ENCODE measurements at places on chromosomes 5 and 9. TPM values are rescaled to one million over a fixed set of nuclear protein-coding genes. Genes with fewer than 3 reads are reported as not detected.
A peak's percentile ranks its signal among the peaks of the same experiment; 100 is the strongest.

Gene SAPCD2
- total RNA-seq = 1.4 TPM

Gene UBTD2
- 14.7 TPM for total RNA-seq

Gene FOXD4L6
- under 0.01 TPM for total RNA-seq

Gene GKAP1
- 1.1 TPM for total RNA-seq

Gene RAPGEF1
- 35.3 TPM for total RNA-seq

Gene C5orf52
- total RNA-seq = not detected

Gene TPPP
- total RNA-seq = under 0.01 TPM

Gene NUTM2G
- not detected for total RNA-seq

- no peak for DNase-seq
These were observed 576.2 kb downstream of the BNC2 start for GRCh38 chr9:16294133-16294770.

- no peak for DNase-seq
These were observed 725.3 kb upstream of the PTPRD start for GRCh38 chr9:11338130-11338529.

GRCh38 chr5:148374690-148375360 is 8.9 kb upstream of the FBXO38 start:
- DNase-seq = peak; percentile 62

DNA sequence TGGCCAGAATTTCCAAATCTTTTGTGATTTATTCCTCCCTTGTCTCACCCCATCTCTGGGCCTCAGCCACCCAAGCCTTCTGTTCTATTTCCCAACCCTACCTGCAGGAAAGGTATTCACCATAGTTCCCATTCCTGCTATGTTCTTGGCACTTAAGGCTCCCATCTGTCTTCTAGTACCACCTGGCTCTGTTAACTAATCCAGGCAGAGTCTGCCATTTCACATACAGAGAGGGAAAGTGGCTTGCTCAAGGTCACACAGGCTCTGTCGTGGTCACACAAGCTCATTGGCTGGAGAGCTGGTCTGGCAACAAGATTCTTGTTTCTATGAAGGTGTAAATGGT is 35.2 kb downstream of the COL27A1 start:
- no peak for DNase-seq

- peak; percentile 55 for DNase-seq
These were observed 29.2 kb downstream of the RUSC2 start for GRCh38 chr9:35518981-35519679.

GRCh38 chr5:163567811-163568210 is 62.4 kb downstream of the MAT2B start:
- DNase-seq = no peak

DNA sequence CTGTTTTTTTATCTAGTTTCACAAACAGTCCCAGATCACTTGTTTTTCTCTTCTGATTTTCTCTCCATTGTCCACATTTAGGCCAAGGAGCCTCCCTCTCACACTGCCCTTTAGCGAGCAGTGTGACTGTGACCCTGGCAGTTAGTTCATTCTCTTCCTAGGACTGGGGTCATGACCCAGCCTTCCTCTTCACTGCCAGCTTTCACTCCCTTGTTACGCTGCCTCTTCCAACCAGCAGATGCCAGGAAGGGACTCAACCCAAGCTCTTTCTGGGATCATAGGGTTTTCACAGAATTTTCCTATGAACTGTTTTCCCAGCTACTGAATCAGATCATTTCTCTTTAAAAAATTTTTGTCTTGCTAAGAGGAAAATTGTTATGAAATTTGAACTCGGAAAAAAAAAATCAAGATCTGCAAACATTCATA is 70.9 kb downstream of the LMNB1 start:
- DNase-seq = peak; percentile 20

GRCh38 chr5:168943091-168943884 is 357.7 kb downstream of the SLIT3 start:
- DNase-seq = no peak

- no peak for DNase-seq
These were observed 19.5 kb downstream of the BTNL9 start for GRCh38 chr5:181059297-181060230.

DNA sequence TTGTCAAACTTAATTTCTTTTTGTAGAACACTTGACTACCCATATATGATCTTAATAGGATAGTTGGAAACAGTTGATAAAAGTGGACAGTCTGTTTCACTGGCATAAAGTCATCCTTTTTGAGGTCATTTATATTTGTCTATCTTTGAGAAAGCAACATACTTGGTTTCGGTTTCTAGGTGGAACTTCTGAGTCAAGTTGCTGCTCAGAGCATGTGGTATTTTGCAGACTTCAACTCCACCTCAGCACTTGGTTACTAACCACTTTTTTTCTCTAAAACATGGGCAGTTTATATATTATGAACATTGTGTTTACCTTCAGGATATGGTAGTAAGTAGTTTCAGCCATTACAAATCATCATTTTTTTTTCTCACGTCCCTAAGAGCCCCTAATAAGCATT is 1749.0 kb upstream of the C9orf72 start:
- DNase-seq = no peak

DNA sequence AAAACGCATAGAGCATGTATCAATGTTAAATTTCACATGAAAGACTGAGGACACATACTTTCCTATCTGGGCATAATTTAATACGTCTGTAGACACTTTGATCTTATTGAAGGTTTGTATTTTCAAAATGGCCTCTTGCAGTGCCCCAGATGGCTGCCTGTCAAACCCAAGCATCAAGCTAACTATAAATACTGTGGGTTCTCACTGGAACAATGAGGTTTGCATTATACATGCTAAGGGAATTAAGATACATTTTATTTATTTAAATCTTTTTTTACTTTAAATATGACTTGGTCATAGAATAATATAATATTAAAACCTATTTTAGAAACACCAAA is 702.9 kb upstream of the GRAMD2B start:
- DNase-seq = no peak

DNA sequence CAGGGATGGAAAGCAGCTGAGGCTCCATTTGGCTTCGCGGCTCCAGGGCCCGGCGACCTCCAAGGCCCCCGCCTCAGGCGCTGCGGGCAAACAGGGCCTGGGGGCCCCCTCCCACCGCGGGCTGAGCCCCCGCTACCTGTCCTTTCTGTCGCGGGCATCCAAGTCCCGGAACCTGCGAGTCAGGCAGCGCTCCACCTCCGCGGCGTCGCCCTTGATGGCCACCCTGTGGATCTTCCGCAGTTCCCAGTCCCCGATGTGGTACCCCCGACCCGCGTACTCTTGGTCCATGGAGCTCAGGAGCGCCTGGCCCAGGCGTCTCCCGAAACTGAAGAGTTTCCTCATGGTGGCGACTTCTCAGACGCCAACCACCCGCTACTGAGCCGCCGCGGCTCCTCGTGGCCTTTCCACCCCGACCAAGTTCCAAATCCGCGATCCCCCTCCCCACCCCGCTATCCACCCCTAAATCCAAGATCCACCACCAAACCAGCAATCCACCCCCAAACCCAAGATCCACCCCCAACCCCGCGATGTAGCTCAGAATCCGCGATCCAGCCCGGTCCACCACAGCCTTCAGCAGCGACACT is 86.5 kb upstream of the CCDC180 start:
- no peak for DNase-seq

DNA sequence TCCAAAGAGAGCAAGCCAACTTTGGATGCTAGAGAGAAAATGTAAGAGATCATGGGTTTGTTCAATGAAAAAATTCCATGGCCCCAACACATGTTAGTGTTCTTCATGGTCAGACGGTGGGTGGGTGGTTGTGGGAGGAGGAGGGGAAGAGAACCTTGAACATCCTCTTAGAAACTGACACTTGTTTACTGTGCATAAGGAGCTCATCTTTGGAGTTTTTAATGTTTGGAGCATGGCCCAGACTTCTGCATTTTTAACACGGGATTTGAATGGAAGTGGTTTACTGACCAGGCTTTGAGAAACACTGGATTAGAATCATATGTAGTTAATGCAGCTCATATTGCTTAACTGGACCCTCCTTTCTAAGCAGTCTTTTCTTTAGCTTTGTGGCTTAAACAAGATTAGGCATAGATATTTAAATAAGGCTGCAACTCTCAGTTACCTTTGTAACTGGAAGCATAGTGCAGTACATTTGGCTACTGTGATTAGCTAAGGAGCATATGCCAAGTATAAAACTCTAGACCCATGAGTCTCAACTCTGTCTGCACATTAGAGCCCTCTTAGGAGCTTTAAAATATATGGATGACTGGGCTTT is 60.1 kb downstream of the FOCAD start:
- DNase-seq = no peak

GRCh38 chr5:104084896-104085295 is 522.3 kb upstream of the NUDT12 start:
- no peak for DNase-seq

DNA sequence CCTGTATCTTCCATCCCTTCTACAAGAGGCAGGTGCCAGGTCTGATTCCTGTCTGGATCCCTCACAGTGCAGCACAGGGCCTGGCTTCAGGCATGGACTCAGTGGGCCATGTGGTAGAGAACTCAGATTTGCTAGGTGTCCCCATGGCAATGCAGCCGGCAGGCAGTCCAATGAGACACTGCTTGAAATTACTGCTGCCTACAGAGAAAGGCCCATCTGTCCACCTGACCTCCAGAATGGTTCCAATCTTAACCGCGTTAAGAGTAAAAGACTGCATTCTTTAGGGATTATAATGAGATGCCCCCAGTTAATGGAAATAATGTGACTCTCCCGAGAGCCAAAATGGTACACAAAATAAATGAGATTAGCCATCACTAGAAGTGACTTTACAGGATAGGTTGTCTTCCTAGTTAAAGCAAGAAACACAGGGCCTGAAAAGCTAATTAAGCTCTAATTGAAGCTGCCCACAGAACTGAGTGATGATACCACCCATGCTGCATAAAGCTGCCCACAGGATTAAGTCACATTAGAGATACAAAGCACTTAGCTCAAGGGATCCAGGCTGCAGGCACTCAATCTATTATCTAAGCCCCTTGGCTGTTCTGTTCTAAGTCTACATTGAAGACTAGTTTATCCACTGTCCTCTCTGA is 11.4 kb downstream of the FAM193B start:
- DNase-seq = no peak

DNA sequence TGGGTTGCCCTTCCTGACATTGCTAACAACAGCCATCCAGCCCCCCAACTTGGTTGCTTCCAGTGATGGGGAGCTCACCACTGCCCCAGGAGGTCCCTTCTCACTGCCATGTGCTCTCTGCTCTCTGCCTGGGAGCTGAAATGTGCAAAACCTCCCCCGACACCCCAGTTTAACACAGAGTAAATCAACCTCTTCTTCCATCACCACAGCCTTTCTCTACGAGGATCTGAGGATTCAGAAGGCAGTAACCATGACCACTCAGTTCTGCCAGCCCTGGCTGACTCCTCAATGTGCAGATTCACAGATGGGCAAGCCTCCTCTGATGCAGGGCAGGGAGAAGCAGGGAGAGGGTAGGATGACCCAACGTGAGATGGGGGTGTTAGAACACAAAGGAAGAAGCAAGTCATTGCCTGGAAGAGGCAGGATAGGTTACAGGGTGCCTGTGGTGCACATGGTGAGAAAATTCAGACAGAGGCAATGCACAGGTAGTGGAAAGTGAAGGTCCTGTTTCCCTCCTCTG is 185.0 kb downstream of the DAB2IP start:
- DNase-seq = no peak

- DNase-seq = no peak
These were observed 22.8 kb downstream of the HNRNPK start for GRCh38 chr9:83957248-83957513.

- DNase-seq = peak; percentile 15
These were observed 184.8 kb downstream of the MLLT3 start for GRCh38 chr9:20437476-20437875.

GRCh38 chr9:90802386-90802985 is 867 bp downstream of the SYK start:
- no peak for DNase-seq

DNA sequence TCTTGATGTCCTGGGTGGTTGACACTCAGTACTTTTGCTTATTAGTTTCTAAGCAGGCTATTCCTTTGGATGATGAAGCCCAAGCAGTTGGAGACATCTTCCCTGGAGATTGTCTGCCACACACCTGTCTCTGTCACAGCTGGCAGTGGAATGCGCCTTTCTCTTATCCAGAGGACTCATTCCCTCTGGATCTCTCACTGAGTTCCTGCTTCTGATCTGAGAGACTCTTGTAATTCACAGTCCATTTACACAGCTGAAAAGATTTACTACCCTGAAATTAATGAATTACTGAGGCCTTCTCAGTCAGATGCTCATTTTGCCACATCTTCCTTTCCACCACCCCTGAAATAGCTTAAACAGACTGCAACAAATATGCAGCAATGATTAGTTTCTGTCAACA is 15.9 kb downstream of the TAL2 start:
- DNase-seq = no peak

DNA sequence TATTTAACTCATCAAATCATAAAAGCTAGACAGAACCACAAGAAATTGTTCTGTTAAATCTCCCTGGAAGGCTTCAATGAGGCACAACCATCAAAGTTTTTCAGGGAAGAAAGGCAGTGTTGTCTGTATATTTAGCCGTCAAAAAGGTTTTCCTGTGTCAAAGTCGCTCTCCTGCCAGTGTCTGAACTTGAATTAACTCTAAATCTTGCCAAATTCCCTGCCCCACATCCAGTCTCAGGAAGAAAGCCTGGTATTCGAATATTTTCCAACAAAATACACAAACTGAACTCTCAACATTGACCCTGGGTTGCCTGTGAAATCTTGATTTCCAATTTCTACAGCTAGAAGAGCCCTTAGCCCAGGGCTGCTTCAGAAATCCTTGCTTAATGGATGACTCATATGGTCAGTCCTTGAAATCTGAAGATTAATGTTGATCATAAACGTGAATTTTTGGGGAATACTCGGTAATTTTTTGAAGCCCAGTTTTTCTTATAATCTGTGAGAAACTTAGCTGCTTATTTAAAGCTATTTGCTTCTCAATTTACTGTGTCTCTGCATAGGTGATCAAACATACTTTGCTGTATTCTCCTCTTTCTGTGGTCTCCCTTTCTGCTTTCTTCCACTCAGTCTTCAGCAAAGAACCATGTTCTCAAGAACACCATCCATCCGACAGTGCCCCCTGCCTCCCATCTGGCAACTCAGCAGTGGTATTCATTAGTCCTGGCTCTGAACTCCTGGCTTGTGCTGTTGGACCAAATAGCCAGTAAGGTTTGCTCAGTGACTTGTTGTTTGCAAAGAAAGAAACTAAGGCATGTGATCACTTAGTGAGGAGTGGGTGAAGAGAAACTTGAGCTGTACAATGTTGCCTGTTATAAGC is 58.9 kb downstream of the NREP start:
- peak; percentile 20 for DNase-seq

- no peak for DNase-seq
These were observed 96.6 kb downstream of the ADRB2 start for GRCh38 chr5:148923023-148923422.

GRCh38 chr5:142618130-142618523 is 67.8 kb downstream of the FGF1 start:
- DNase-seq = no peak
